ENCODE measurements at places on chromosomes 7 and 10.

DNA sequence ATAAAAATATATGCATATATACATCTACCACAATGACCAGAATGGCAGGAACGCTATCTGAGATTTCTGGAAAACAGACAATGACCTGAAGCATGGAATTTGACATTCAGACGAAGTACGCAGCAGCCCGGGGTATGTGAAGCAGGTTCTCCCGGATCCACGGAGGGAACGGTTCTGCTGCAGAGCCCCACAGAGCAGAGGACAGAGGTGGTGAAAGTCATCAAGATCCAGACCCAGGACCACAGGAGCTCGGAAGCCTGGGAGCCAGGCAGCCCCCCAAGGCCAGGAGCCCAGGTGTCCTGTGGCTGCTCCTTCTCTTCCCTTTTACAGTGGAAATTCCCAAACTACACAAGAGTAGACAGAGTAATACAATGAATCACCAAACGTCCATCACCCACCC, 42.1 kb upstream of the DNAAF5 start:
- no peak for DNase-seq

DNA sequence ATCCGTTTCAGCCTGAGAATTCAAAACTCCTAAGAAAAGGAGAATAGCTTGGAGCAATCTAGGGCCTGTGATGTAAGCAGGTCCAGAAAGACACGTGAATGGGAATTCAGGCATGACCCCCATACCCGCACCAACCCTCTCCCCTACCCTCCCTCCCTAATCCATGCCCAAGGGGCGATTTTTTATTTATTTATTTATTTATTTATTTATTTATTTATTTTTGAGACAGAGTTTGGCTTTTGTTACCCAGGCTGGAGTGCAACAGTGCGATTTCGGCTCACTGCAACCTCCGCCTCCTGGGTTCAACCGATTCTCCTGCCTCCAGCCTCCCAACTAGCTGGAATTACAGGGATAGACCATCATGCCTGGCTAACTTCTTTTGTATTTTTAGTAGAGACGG, 16.6 kb upstream of the EIF4H start:
- no peak for DNase-seq

DNA sequence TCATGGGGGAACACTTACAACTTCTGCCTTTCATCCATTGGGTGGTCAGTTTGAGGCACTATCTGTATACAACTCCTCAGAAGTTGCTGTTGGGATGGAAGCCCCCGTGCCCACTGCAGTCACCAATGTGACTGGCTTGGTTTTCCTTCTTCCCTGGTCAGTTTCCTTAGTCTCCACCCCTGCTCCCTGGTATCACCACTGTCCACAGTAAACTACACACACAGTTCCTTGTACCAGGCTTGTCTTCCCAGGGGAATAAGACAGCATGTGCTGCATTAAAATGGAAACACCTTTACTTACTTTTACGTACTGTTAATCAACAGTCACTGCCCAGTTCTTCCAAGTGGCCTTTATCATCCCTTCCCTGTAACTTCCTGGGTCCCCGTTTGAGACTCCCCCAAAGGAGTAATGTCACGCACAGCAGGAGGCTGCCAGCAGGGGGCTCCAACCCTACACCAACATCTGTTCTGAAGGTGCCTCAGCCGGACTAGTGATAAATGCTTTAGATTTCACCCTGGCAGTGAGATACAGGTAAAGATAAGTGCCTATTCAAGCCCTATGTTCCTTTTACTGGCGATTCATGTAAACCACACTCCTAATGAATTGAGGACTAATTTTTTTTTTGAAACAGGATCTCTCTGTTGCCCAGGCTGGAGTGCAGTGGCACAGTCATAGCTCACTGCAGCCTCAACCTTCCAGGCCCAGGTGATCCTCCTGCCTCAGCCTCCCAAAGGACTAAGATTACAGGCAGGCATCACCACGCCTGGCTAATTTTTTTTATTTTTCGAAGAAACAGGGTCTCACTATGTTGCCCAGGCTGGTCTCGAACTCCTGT, 45.3 kb upstream of the PIK3AP1 start:
- no peak for DNase-seq

DNA sequence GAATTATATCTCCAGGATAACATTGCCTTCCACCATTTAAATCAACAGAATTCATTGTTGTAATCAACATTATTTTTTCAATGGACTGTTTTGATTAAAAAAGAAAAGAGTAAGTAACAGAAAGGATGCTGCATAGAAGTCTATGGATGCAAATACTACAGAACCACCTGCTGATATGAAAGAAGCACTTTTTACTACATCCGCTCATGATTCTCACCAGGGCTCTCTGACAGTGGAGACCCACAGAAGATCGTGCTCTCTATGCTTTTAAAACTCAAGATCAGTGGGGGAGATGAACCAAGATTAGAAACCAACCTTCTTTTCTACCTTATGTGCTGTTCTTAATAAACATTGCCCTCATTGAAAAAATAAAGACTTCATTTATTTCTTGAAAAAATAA, 24.4 kb downstream of the RHOBTB1 start:
- DNase-seq, result no peak

GRCh38 chr10:133224756-133225372, 5.2 kb upstream of the UTF1 start:
- DNase-seq, result no peak

DNA sequence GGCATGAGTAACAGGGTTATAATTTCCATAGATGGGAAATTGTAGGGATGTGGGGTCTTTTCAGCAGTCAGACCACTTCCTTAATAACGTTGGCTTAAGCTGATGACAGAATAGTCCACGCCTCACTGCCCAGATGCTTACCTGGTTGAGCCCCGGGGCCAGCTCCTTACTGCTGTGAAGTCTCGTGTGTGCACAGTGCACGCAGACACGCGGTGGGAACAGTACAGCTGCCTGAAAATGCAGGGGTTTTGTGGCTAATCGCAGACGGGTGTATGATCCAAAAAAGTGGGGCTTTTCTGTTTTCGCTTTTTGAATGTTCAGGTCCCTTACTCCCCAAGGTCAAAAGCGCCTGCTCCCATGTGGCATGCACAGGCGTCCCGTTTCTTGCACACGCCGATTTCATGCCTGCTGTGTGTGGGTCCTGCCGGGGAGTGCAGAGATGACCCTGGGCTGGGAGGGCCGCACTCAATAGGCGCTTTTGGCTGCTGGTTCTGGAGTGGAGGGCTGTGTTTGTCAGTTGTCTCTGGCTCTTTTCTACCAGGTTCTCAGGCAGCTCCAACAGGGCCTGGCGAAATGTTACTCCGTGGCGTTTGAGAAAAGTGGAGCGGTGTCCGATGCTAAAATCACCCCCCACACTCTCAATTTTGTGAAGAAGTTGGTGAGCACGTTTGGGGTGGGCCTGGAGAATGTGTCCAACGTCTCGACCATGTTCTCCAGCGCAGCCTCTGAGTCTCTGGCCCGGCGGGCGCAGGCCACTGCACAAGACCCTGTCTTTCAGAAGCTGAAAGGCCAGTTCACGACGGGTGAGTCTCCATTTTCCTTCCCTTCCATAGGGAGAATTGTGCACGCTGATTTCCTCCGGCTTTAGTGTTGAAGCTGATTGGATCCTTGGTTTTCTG, 116.0 kb downstream of the TRRAP start:
- no peak for DNase-seq
